ENCODE measurements at places on chromosomes 3 and 15.

- no peak for DNase-seq
Observed at GRCh38 chr3:52435246-52436101, 9.4 kb downstream of the SEMA3G start.

DNA sequence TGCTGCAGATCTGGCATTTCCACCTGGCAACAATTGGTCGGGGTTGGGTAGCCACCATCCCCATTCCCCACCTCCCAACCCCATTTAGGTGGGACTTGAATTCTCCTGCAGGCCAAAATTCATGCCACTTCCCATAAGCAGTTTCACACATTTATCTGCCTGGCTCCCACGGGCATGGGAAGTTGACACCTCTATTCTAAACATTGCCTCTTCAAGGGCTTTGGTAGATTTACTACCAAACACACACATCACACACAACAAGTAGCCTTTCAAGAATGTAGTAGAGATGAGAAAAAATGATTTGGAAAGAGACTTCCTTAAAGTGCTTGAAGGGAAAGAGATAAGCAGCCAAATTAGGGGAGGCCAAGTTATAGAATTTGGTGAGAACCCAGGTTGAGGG is 30.9 kb downstream of the ZBTB38 start:
- DNase-seq, result no peak

- no peak for DNase-seq
Observed at GRCh38 chr15:25967116-25967515, 104.0 kb upstream of the ATP10A start.

DNA sequence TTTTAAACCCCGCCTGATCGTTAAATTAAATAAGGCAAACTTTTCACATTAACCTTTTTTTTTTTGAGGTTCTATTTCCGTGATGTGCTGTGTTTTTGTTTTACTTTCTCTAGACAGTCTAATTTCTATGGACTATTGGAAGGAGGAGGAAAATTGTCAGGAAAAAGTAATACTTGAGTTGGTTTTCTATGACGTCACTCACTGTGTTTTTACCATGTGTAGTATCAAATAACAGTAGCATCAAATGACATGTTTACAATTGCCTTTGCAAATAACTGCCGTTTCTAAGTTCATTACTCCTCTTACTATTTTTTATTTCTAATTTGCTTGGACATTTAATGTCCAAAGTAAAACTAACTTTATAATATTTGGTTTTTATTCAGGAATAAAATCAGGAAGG is 32.3 kb downstream of the MYO1E start:
- no peak for DNase-seq

GRCh38 chr3:116037954-116038911 is 407.1 kb downstream of the LSAMP start:
- peak; percentile 39 for DNase-seq

GRCh38 chr3:27900316-27900715 is 178.2 kb upstream of the EOMES start:
- no peak for DNase-seq

DNA sequence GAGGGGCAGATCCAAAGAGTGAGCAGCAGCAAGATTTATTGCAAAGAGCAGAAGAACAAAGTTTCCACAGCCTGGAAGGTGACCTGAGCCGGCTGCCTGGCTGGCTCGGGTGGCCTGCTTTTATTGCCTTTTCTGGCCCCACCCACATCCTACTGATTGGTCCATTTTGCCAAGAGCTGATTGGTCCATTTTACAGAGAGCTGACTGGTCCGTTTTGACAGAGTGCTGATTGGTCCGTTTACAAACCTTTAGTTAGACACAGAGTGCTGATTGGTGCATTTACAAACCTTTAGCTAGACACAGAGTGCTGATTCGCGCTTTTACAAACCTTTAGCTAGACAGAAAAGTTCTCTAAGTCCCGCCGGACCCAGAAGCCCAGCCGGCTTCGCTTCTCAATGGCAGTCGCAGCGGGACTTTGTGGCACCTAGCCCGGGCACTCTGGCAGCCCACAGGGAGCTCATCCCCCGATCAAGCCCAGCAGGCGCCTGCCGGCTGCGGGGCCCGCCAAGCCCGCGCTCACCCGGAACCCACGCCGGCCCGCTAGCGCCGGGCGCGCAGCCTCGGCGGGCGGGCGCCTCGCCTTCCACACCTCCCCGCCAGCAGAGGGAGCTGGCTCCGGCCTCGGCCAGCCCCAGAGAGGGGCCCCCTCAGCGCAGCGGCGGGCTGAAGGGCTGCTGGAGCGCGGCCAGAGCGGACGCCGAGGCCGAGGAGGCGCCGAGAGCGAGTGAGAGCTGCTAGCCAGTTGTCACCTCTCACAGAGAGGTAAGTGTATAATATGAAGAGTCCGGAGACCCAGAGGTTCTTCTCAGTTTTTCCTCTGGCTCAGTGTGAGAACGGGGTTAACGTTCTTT is 339.2 kb downstream of the CHL1 start:
- DNase-seq, result no peak

DNA sequence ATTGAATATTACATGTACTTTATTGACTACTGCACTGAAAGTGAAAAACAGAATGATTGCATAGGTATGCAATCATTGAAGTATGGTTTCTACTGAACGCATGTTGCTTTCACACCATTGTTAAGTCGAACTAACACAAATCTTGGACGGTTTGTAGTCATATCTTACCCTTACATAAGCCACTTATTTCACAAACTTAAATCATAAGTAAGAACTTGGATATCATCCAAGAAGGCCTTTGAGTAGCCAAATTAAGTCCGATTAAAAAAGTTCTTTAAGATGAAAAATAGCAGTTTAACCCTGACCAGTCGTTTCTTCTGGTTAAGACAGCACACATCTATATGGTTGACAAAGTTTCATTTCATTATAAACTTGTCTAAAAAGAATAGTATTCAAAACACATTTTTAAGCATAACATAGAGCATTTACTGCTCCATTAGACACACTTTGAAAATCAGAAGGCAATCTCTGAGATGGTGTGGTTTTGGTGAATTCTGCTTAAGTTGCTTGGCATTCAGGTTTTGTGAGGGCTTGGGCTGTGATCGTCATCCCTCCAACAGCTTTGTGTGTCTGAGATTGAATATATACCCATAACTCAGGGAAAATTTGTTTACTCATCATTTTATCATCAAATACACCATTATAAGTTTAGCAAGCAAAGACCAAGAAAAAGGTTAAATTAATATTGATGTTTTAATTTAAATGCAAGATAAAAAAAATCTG is 92.2 kb downstream of the NFKBIZ start:
- no peak for DNase-seq

GRCh38 chr3:160192310-160193029 is 32.8 kb upstream of the C3orf80 start:
- no peak for DNase-seq

GRCh38 chr3:57354768-57355167 is 62.3 kb upstream of the ASB14 start:
- no peak for DNase-seq

DNA sequence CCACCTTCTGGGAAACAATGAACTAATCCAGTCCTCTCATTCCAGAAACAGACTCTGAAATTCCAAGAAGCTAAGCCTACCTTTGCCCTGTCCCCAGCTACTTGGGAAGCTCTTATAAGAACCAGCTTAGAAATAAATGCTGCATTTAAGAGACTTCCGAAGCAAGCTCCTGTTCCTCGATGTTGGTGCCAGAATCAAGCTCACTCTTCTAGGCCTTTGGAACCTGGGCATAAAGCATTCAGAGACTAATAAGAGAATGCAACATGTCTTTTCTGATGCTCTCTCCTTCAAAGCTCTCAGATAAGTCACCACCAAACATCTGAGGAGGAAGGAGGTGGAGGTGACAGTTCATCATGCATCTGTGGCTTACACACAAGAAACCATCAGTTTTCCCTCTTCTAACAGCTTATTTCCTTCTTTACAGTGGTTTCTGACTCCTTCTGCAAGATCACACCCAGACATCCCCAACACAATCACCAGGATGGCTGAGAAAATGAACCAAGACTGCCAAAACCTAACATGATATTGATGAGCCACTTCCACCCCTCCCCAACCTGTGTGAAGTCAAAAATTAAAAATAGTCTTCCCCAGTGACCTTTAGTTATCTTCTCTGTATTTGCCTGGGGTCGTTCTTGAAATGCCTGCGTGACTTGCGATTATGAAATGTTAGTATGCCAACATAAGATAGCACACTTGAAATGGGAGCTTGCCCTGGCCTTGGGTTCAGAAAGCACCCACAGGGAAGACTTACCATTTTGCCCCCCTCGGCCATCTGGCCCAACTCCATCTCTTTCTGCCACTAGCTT is 11.5 kb downstream of the ARHGEF3 start:
- DNase-seq, result no peak

- no peak for DNase-seq
Observed at GRCh38 chr3:13710251-13710650, 161.3 kb downstream of the FBLN2 start.

DNA sequence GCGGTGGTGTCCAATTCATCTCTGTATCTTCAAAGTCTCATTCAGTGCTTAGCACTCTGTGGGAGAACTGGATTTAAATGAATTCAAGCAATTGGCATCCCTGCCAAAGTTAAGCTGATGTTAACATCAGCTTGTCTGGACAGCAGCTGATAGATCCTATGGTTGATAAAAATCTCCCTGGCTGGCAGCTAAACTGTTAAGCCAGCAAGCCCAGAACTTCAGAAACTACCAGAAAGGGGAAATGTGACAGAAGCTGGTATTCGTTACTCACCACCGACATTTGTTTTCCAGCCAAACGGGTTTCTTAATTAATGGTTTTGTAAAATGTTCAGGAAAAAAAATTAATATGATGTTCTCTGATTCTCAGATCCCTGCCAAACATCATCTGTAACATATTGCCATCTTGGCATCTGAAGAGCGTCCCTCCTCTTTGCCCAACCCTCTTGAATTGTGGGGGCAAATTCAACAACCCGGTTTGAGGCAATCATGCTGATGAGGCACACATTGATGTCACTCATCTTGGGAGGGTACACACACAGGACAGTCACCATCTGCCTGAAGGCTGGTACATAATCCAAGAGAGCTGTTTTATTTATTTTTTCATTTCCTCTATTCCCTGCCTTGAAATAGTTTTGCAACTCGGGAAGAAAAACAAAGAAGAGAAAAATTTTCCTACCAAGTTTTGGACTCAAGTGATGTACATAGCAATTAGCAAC is 76.3 kb upstream of the ABHD17C start:
- DNase-seq, result no peak

- no peak for DNase-seq
Observed at GRCh38 chr3:115518100-115518852, 105.0 kb upstream of the GAP43 start.

DNA sequence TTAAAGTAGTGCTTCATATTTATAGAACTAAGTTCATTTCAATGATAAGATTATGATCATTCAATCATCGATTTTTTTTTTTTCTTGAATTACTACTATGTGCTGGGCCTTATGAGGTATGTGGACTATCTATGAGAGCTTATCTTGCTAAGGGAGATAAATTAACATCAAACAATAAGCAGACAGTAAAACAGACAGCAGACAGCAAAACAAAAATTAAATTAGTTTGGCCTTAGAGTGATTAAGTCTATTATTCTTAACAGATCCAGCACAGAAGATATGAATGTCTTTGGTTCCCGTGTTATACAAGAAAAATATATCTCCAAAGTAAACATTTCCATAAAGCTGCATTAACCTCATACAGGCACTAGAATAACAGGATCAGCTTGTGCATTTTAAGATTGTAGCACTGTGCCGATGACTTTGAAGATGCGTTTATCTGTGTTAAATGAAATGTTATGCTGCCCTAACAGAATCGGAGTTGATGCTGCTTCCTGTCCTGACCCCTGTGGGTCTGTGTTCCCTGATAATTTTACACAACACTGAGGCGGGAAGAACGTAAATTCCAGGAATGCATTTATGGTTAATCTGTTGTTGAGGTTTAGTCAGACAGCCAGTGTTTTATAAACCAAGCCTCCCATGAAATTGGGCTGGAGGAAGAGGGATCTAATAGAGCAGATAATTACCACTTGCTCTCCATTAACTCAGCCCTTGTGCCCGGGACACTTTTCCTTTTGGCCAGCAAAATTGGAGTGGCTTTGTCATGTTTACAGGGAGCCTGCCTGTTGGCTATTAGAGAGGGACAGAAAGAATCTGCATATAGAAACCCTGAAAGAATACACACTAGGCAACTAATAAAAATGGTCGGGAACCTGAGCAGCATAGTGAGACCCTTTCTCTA is 80.8 kb downstream of the GHSR start:
- no peak for DNase-seq

- DNase-seq, result no peak
Observed at GRCh38 chr3:69737392-69737791, 1.9 kb upstream of the MITF start.

DNA sequence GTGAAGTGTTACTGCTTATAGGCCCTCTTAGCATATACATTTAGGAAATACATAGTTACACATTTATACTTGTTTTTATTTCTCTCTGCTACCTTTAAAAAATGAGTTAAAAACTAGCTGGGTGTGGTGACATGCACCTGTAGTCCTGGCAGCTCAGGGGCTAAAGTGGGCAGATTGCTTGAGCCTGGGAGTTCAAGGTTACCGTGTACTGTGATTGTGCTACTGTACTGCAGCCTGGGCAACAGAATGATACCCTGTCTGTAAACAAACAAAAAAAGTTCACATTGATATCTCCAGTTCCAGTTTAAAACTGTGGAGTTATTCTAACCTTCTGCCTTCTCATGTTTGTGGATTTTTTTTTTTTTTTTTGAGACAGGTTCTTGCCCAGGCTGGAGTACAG is 12.1 kb downstream of the PDCD6IP start:
- DNase-seq, result no peak

GRCh38 chr3:141909408-141909807 is 33.0 kb downstream of the ATP1B3 start:
- DNase-seq, result no peak

DNA sequence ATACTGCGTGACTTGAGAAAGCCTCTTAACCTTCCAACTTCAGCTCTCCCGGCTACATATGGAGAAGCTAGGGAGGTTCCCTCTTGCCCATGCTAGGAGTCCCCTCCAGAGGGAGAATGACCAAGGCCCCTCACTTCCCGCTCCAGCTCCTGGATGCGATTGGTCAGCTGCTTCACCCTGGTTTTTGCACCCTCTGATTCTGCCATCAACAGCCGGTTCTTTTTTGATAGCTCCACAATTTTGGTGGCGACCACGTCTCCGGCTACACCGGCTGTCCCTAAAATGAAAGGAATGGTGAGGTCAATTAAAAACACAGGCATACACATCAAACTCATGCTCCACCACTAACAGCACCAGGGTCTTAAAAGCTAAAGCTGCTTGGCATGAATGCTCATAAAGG is 20.6 kb downstream of the CCDC13 start:
- no peak for DNase-seq

Measured in GM10248 (cell line).